Stimulated activated CD4-positive, alpha-beta T cell treated with anti-CD3 and anti-CD28 coated beads, Interleukin-15, amount 100 ng/mL, for 1 hour (primary cell): ENCODE measurements at places on chromosomes 1 and 21.

- no peak for DNase-seq
Observed at GRCh38 chr1:113036639-113037321, 36.2 kb upstream of the LRIG2 start.

GRCh38 chr1:64769971-64770370 is 25.1 kb downstream of the RAVER2 start:
- no peak for DNase-seq

GRCh38 chr1:78044796-78045562 is 787 bp upstream of the GIPC2 start:
- no peak for DNase-seq

GRCh38 chr1:170126696-170127095 is 19.1 kb upstream of the NTMT2 start:
- no peak for DNase-seq

GRCh38 chr1:226149806-226150205 is 36.7 kb downstream of the ACBD3 start:
- DNase-seq: no peak

- no peak for DNase-seq
Observed at GRCh38 chr1:230556453-230556852, 85.8 kb upstream of the COG2 start.

DNA sequence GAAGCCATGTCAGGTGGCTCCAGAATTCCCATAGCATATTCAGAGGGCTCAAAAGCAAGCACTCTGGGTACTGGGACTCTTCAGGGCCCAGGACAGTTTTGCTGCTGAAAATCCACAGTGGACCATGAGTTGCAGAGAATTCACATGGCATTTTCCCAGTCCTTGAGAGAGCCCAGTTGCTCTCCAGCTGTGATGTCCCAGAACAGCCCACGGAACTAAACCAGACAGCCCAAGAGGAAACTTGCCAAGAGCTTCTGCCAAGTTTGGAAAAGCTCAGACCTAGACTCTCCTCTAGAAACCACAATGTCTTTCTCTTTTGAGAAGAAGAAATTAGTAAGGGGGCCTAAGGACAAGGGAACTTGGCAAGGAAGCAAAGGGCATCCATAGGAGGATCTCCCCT is 69.4 kb downstream of the RGS2 start:
- no peak for DNase-seq

DNA sequence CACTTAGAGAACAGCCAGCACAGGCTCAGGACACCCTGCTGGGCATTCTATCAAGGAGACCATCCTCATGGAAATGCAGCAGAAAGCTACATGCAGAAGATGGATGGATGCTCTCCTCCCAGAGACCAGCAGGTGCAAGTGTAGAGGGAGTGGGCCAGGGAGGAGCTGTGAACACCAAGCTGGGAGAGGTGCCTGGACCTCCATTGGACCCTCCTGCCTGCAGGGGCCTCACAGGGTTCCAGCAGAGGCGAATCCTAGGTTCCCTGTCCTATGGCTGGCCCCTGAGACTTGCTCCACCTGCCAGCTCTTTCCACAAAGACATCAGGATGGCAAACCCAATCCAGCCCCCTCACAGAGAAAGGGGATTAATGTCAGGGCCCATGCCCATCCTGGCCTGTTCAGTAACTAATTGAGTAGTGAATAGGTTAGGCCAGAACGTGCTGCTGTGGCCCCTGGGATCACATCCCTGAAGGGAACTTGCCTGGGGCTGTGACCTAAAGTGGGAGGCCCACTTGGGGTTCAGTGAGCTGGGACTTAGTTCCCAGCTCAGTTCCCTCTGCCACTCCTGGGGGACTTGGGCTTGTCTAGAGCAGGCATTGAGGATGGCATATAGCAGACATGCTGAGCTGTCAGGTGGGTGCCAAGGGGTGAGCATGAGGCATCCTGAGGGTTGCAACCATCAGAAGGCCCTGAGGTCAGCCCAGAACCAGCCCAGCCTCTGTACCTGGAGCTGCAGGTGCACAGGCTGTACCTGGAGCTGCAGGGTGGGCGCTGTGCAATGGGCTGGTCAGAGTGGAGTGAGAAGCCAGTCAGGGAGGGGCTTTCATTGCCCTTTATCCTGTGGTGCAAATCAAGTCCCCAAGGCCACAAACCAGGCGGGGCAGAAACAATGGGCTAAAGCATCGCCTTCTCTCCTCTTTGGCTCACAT is 22.9 kb upstream of the ZNF678 start:
- no peak for DNase-seq

GRCh38 chr1:19313961-19314882 is 2.1 kb downstream of the SLC66A1 start:
- DNase-seq: no peak

- DNase-seq: no peak
Observed at GRCh38 chr1:88150330-88150729, 533.7 kb upstream of the PKN2 start.

DNA sequence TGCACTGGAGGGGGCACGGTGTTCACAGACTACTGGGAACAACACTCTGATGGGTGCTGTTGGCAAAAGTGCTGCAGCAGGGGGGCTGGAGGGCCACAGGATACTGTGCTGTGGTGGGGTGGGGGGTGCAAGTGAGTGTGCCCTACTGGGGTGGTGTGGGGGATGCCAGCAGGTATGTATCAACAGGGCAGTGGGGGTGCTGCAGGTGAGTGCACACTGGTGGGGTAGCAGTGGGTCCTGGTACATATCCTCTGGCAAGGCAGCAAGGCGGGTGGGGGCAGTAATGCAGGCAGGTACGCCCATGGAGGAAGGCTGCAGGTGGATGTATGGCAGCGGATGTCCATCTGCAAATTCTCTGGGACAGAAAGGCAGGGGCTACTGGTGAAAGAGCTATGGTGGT is 48.8 kb upstream of the CD53 start:
- no peak for DNase-seq

GRCh38 chr1:92031281-92032110 is 1.7 kb downstream of the EPHX4 start:
- no peak for DNase-seq

DNA sequence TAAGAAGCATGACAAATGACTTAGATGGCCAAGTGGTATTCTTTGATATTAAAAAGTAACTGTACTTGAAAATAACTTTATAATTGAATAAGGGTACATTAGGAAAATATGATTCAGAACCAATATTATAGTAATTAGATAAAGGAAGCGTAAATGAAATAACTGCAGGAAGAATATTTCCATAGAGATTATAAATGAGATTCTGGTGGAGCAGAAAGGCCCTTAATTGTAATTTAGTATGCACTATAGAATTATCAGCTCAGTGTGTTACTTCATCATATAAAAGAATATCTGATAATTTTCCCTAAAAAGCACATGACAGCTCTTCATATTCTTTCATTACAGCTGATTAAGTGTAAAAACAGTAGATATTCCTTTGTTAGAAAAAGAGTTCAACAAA is 171.7 kb downstream of the PIGK start:
- no peak for DNase-seq

DNA sequence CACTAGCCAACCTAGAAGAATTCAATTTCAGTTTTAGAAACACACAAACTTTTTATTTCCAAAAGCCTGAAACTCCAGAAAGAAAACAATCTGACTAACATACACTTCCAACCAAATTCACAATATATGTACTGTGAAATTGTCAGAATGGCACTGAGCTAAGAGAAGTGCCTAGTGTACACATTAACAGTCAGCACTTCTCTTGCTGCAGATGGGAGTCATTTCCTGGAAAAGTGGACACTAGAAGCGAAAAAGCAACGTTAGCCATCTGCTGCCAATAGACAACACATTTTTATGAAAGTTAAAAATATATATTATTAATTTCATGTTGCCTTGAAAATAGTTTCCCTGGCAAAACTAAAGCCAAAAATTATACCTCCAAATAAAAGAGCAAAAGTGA is 66.1 kb downstream of the EPS15 start:
- DNase-seq: no peak

- no peak for DNase-seq
Observed at GRCh38 chr1:206589206-206589605, 23.1 kb downstream of the EIF2D start.

DNA sequence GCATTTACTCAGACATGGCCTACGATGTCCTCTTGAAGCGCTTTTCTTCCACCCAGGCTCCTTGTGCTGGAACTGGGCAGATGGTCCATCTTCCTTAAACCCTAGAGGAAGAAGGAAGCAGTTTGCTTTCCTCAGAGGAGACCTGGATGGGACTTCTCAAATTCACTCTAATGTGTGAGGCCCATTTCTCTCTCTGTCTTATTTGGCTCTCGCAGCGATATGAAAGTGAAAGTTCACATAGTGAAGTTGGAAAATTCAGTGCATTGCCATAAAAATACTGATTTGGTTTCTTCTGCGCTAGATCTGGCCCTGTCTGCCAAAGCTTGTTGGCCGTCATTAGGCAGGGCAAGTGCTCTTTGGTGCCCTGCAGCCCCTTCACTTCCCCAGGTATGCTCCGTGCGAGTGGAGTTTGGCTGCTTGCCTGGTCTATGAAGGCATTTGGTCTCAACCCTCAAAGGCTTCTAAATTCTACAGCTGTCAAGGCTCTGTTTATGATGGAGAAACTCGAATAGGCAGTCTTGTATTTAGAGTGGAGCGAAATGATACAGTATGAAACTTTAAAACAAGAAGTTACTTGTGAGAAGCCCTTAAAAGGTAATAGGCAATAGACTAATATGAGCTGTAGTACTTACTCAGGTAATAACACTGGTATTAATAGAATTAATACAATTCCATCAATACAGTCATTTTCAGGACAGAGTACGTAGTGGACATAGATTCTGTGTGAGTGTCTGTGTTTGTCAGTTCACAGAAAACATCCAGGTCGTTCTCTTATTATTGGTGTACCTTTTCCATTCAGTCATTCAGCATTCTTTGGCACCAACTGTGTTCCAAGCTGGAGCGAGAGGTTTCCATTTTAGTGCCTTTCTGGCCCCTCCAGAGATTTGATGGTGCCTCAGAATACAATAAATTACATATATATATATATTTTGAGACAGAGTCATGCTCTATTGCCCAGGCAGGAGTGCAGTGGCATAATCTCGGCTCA is 20.5 kb downstream of the SZRD1 start:
- no peak for DNase-seq

GRCh38 chr21:44300262-44300959 is 558 bp downstream of the PFKL start:
- peak; percentile 52 for DNase-seq

- DNase-seq: no peak
Observed at GRCh38 chr1:241077386-241078147, 279.4 kb downstream of the RGS7 start.

- no peak for DNase-seq
Observed at GRCh38 chr1:47992720-47993415, 4.3 kb downstream of the TRABD2B start.

- DNase-seq: no peak
Observed at GRCh38 chr1:239952348-239953308, 139.1 kb upstream of the FMN2 start.

GRCh38 chr1:178188306-178188705 is 94.4 kb downstream of the RASAL2 start:
- DNase-seq: no peak

DNA sequence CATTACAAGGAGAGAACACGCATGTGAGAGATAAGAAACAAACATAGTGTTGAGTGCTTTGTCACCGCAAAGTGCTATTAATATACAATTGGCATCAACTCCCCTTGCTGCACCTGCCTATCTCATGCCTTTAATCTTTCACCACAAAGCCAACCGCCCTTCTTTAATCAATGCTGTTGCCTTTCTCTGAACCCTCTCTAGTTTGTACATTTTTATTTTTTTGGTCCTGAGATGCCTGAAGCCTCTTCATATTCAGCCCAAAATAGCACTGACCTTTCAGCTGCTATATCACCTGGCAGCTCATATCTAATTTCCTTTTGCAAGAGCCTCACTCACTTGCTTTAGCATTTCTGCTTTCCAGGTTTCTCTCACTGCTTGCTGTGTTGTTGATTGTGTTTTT is 504.7 kb downstream of the NUF2 start:
- DNase-seq: no peak

GRCh38 chr1:64472040-64472376 is 2.1 kb downstream of the CACHD1 start:
- DNase-seq: no peak

GRCh38 chr1:203145321-203146041 is 18.0 kb downstream of the ADORA1 start:
- DNase-seq: no peak

- no peak for DNase-seq
Observed at GRCh38 chr21:34653522-34653921, 15.3 kb upstream of the CLIC6 start.

GRCh38 chr1:163170975-163171676 is 31.6 kb downstream of the RGS5 start:
- no peak for DNase-seq
